Stimulated activated CD4-positive, alpha-beta T cell treated with anti-CD3 and anti-CD28 coated beads, Interleukin-2, amount 100 ng/mL, for 24 hours (primary cell): ENCODE measurements at places on chromosomes 13 and 19.

DNA sequence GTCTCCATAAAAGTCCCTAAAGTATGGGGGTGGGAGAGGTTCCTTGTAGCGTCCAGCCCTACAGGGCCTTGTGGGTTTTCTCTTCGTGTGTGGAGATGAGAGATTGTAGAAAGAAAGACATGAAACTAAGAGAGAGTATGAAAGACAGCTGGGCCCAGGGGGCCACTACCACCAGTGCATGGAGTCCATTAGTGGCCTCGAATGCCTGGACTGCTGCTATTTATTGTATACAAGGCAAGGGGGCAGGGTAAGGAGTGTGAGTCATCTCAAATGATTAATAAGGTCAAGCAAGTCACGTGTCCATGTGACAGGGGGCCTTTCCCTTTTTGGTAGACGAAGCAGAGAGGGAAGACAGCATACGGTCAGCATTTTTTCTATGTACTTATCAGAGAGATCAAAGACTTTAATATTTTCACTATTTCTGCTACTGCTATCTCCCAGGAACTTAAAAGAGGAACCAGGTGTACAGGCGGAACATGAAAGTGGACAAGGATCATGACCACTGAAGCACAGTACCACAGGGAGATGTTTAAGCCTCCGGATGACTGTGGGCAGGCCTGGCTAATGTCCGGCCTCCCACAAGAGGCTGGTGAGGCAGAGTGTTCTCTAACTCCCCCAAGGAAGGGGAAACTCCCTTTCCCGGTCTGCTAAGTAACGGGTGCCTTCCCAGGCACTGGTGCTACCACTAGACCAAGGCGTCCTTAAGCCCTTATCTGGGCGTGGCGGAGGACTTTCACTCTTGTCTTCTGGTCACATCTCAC, 25.5 kb downstream of the FGF21 start:
- no peak for DNase-seq

- no peak for DNase-seq
Observed at GRCh38 chr13:42497798-42498197, 76.2 kb upstream of the TNFSF11 start.

DNA sequence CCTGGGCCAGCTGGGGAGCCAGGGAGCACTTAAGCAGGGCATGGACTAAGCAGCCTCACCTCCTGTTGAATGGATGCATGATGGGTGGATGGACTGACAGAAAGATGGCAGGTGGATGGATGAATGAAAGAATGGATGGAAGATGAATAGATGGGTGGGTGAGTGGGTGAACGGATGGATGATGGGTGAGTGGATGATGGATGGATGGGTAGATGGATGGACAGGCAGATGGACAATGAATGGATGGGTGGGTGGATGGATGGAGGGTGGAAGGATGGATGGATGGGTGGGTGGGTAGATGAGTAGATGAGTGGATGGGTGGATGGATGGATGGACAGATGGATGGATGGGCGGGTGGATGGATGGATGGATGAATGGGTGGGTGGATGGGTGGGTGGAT, 18.7 kb downstream of the SHC2 start:
- DNase-seq: no peak

DNA sequence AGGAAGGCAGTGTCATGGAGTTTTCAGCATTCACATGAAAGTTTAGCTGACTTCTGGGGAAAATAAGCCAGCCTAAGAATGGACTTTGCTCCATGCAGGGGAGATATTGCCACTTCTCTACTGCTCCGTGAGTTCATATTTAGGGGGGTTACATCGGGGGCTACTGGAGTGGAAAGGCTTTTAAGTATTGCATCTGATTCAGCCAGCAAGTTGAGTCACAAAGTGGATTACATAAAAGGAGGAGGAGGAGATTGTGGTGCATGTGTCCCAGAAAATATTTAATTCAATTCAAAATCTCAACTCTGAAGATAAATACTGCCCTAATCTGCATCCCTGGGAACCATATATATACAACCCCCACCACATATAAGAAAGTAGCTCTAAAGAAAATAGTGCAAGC, 617.2 kb downstream of the DCT start:
- DNase-seq: no peak

DNA sequence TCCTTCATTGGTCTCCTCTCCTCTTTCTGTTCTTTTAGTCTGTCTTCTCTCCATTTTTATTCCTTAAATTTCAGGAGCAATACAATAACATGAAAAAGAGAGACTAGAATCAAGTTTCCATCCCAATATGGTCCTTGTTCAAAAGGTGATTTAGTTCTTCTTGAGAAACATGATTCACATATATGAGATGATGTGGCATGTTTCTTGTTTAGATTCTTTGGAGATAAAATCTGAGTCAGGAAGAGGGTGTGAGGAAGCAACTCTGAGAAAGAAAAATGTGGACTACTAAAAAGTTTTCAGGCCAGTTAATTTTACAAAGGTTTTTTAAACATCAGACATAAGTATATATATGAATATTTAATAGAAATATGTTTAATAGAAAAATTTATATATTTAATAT, 231.4 kb downstream of the OXGR1 start:
- no peak for DNase-seq

GRCh38 chr13:96898212-96898611, 96.1 kb downstream of the OXGR1 start:
- no peak for DNase-seq

DNA sequence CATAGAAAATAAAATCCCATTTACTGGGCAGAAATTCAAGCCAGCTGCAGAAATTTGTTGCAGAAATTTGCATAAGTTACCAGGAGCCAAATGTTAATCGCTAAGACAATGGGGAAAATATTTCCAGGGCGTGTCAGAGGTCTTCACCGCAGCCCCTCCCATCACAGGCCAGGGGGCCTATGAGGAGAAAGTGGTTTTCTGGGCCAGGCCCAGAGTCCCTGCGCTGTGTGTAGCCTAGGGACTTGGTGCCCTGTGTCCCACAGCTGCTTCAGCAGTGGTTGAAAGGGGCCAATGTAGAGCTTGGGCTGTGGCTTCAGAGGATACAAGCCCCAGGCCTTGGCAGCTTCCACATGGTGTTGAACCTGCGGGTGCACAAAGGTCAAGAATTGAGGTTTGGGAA, 278.9 kb upstream of the PCDH9 start:
- DNase-seq: no peak

- DNase-seq: no peak
Observed at GRCh38 chr13:48302871-48303358, 636 bp upstream of the RB1 start.

GRCh38 chr13:111006506-111007031, 91.7 kb upstream of the ANKRD10 start:
- DNase-seq: no peak
